ENCODE measurements at places on chromosomes 4 and X.

- no peak for DNase-seq
These were observed 225.8 kb upstream of the ETNPPL start for GRCh38 chr4:108988464-108989195.

GRCh38 chrX:120680090-120680489 lies 50.2 kb upstream of the C1GALT1C1 start:
- DNase-seq = no peak

- DNase-seq = no peak
These were observed 904.1 kb downstream of the RPA4 start for GRCh38 chrX:97787849-97788248.

DNA sequence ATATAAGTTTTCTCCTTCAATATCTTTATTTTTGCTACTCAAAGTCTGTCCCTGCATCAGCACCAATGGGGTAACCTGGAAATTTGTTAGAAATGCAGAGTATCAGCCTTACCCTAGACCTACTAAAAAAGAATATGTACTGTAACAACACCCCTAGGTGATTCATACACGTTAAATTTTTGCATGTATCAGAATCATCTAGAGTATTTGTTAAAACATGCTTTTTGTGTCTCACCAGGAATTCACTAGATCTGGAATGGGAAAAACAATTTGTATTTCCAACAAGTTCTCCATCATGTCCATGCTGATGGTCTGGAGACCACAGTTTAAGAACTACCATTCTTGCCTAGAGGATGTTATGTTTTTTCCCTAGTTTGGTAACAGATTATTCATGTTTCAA lies 196.0 kb upstream of the EDNRA start:
- no peak for DNase-seq

DNA sequence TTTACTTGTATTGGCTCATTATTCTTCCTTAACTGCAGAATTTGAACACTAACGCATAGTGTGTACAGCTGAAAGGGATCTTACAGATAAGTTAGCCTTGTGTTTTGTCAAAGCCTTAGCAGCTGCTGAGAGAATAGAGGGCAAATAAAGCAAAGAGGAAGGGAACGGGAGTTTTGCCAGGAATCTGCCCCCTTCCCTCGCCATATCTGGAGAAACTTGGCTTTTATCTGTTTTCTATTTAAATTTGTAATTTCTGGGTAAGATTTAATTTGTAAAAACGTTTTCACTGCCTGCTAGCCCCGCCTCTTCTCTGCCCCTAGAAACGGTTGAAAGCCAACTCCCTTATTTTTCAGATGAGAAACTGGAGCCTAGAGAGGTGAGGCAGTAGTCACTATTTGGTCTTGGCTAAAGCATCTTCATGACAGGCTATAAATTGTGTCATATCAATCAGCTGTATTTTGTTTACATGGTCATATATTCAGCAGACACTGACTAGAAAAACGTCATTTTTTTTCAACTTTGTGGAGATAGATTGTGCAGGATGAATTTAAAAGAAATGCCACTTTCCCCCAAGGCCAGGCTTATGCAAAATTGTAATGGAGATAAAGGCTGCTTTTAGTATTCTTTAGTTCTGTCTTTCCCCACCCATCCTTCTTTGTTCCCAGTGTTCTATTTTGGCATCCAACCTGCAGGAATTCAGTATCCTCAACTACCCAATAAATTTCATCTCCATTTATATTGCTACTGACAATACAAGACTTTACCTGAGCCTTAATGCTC lies 319.4 kb downstream of the SH2D1A start:
- DNase-seq = no peak

- no peak for DNase-seq
These were observed 497.2 kb downstream of the RAPGEF2 start for GRCh38 chr4:159600061-159600460.

- no peak for DNase-seq
These were observed 6.9 kb downstream of the SHROOM3 start for GRCh38 chr4:76441881-76442280.

DNA sequence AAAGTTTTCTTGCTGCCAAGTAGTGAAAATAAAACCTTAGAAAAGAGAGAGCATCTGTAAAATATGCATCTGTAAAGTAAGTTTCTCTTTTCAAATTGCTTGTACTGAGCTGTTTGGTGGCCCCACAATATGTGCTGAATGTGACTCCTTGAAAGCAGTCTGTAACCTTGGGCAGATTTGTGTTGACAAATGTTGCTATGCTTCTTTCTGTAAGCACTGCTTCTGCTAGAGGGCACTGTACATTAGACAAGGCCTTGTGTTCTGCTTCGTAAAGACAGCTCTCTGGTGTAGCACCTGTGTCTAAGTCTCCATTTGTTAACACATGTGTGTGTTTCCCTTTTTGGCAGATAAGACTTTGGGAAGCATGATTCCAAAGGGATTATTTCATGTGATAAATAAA lies 56.6 kb upstream of the NRK start:
- DNase-seq = no peak

- DNase-seq = no peak
These were observed 8.8 kb downstream of the TMPRSS11D start for GRCh38 chr4:67874986-67875385.

GRCh38 chr4:136557396-136557795 lies 974.9 kb downstream of the PCDH18 start:
- DNase-seq = no peak

DNA sequence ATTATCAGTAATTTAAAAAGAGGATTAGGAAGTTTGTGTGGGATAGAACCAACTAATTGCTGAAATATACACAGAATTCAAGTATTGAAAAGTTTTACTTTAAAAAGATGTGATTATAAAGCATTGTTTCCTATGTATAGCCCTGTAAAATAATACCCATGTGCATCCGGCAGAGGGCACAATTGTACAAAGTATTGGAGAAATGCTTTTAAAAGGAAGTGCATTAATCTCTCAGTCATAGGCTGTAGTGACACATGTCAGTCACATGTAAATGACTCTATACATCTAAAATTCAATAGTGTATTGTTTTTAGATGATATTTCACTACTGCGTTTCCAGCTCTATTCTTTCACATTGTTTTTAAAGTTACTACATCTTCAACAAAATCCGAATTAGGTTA lies 9.7 kb upstream of the GEMIN8 start:
- no peak for DNase-seq

GRCh38 chr4:151990201-151990600 lies 229.4 kb upstream of the GATB start:
- peak; percentile 55 for DNase-seq

- DNase-seq = no peak
These were observed 1.8 kb downstream of the RAP2C start for GRCh38 chrX:132217203-132218073.

GRCh38 chr4:139834226-139834662 lies 168.6 kb downstream of the MGST2 start:
- no peak for DNase-seq

DNA sequence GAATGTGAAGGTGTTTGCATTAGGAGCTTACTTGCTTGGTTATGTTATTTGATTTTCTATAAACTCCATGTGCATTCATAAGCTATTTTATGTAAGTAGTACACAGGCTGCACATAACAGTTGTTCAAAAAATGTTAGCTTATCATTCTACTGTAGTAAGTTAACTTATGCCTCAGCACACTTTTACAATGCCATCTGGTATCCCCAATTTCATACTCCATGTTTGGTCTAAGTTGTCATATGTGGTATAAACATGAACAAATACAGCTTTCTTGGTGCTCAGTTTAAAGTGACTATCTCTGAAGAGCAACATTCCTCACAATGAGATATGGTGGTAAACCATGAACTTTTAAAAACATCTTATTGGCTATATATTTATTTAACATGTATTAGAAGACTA lies 104.3 kb upstream of the LEF1 start:
- no peak for DNase-seq

GRCh38 chr4:7582313-7583097 lies 147.8 kb upstream of the PSAPL1 start:
- no peak for DNase-seq

DNA sequence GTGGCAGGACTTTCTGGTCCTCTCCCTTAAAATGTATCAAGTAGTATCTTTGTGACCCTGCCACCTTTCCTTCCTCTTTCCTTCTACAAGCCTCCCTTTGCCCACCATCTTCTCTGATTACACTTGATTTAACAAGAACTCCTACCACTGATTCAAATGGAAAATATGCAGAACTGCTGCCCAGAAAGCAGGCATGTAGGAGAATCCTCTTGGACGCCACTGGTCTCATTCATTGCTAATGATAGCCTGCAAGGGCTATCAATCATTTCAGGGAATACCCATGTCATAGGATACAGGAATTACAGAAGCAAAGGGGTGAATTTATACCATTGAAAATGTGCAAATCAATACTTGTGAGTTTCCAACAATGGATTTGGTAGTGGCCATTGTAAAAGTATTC lies 294.6 kb upstream of the NRK start:
- DNase-seq = no peak

- no peak for DNase-seq
These were observed 37.5 kb upstream of the MAOA start for GRCh38 chrX:43618366-43619205.

DNA sequence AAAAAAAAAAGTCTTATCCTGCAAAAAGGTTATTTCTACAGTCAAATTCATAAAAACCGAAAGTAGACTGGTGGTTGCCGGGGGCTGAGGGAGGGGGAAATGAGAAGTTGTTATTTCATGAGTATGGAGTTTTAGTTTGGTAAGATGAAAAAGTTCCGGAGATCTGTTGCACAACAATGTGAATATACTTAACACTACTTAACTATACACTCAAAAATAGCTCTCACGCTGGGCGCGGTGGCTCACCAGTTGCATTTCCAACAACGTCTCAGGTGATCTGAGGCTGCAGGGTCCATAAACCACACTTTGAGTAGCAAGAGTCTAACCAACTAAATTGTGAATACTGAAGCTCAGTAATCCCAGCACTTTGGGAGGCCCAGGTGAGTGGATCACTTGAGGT lies 52.4 kb downstream of the ANOS1 start:
- DNase-seq = no peak

DNA sequence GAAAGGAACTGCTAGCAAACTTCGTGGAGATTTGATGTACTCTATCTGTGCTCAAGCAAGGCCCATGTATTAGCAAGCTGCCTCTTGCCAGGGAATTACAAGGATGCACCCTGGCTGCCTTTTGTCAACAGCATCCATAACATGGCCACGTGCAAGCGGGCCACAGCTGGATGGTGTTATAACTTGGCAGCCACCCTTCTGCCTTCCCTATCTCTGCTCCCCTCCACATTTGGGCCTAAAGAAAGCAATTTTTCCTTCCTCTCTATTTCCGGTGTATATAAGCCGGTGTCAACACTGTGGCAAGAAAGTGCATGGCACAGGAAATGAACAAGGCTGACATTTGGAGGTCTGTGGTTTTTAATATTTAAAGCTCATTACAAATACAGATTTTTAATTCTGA lies 94.8 kb downstream of the CLNK start:
- no peak for DNase-seq

DNA sequence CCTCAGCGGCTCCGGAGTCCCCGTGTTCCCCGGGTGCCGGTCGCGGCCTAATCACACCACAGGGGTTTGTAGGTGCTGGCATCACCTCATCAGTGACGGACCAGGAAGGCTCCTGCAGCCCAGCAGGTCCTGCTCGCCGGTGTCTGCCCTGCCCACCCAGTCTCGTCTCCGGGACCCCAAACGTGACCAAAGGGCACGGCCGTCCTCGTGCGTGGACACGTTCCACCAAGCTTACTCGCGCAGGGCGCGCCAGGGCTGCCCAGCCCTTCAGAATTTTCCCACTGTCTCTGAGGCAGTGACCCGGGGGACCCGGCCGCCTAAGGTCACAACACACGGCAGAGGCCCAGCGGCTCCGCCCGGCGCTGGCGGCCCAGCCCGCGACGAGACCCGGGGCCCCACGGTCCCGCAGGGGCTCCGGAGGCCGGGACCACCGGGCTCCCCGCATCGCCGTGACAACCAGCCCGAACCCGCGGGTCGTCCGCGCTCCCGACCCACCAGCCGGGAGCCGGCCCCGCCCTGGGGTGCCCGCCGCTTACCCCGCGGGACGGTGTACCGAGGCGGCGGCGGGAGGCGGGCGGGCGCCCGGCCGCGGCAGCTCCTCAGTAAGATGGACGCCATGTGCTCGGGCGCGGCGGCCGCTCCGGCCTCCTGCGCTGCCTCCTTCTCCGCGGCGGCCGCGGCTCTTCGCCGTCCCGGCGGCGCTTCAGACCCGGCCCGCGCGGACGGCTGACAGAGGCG lies 454 bp downstream of the LETM1 start:
- DNase-seq = no peak

GRCh38 chr4:75702919-75703411 lies 21.4 kb upstream of the USO1 start:
- DNase-seq = no peak

- DNase-seq = no peak
These were observed 440.9 kb downstream of the NKX6-1 start for GRCh38 chr4:84058201-84058600.

All from AG09309 (cell line).